ENCODE measurements at places on chromosomes 1 and 21.

- DNase-seq: no peak
Observed at GRCh38 chr1:12215118-12215961, 14.5 kb upstream of the VPS13D start.

- no peak for DNase-seq
Observed at GRCh38 chr1:64841330-64842065, 96.6 kb downstream of the RAVER2 start.

DNA sequence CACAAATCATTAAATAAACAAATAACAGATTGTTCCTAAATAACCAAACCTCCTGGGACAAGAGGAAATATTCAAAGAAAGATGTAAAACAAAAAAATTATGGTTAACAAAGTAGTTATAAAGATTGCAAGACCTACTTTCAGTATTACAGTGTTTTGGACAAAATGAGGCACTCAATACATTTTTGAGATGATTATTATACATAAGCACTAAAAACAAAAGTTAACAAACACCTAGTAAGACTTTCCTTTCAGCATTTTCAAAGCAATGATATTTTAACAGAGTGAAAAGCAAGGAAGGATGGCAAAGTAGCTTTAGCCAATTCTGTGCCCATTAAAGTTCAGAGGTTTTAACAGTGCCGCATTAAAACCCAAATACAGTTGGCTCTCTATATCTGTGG lies 17.2 kb downstream of the OMA1 start:
- no peak for DNase-seq

DNA sequence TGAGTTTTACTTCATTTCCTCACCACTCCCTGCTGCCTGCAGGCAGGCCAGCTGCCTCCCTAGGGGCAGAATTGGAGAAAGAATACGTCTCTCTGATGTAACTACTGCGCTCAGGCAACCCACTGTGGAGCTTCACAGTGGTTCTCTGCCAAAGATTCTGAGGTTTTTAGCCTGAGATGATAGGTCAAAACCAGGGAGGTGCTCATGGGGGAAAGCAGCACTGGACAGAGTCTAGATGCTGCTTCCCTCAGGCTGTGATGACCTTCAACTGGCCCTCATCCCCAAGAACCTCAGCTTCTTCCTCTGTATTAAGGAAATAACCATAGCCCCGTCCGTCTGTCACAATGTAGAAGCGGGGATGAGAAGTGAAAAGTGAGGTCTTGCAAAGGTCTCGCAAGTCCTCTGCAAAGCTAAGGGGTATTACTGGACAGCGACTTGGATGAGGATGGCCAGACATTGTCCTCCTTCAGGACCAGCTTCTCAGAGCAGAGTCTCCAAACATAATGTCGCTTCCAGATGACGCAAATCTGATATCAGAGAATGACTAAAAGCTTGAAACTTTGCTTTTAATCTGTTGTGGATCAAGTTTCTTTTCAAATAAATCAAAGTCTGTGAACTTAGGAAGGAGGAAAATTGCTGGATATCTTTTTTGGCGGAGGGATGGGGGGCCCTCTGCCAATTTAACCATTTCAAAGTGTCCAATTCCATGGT lies 65.9 kb upstream of the ATP5PO start:
- DNase-seq: no peak

DNA sequence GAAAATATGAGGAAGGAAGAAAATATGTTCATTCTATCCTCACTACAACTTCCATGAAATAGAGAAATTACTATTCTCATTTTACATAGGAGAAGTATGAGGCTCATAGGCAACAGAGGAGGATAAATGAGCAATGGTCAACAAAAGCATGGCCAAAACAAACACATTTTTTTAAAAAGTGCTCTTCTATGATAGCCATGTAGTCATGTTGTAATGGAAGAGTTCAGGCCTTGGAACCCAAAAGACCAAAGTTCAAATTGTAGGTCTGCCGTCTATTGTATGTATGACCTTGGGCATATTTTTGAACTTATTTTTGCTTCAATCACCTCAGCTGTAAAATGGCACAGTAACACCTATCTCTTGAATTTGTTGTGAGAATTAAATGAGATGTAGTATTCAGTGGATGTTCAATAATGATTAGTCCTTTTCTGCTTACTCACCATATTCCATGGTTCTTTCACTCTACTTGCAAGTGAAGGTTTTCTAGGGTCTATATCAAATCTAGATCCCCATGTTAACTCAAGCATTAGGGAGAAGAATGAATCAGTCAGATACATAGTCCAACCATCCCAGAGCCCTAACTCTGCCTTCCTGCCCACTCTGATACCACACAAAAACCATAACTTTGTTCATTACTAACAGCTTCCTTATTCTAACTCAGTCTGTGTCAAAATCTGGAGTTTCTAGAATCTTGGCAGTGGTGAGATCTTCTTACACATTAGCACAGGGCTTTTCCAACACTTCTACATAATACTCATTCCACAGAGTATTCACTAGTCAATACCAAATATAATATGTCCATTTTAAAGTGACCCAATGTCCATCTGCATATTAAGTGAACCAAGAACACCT lies 353.2 kb downstream of the PLPP3 start:
- DNase-seq: no peak

GRCh38 chr1:180644526-180645192 lies 12.8 kb downstream of the XPR1 start:
- no peak for DNase-seq

DNA sequence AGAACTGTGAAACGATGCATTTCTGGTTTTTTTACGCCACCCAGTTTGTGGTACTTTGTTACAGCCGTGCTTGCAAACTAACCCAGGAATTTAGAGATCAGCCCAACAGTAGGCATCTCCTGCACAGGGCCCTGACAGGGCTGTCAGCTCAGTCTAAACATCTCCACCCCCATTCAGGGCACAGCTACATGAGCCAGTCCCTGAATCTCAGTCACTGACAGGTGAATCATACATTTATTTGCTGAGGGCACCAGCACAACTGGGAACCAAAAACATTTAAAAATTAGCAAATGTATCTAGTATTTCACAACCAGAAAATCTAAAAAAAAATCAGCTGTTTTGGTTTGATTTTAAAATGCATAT lies 30.7 kb downstream of the PRDX6 start:
- no peak for DNase-seq

DNA sequence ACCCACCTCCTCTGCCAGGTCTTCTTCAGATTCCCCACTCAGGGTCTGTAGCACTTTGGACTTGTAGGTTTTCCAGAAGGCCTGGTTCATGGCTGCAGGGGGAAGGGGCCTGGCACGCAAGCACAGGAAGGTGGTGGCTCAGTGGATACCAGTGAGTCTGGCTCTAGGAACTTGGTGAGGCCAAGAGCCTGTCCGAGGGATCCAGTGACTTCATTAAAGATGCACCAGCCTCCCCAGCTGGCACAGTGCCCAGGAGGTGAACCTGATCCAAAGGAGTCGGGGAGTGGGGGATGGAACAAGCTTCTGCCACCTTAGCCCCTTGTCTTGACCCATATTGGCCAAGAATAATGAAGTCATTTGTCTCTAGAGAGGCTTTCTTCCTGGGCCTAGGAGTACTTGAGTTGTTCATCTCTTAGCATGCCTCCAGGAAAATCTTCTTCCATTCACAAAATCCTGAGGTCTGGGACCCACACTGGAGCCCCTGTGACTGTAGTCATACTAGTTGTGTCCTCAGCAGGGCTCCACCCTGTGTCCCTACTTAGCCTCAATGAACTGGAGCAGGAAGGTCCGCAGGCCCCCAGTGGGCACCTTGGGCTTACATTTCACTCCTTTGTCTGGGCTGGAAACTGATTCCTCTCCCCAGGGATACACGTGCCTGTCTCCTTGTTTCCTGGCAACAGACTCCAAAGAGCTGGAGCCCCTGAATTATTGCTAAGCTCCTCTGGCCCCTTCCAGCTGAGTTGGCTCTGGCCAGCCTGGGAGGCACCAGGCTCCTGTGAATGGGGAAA lies at the start of gene C1orf232:
C1orf232 (minus strand) TSS at position 554 of the 788 bp plus-strand sequence; CDS start at position 90, 464 bp downstream.
- no peak for DNase-seq

- peak; percentile 50 for DNase-seq
Observed at GRCh38 chr1:201184307-201185122, 6.1 kb upstream of the IGFN1 start.

DNA sequence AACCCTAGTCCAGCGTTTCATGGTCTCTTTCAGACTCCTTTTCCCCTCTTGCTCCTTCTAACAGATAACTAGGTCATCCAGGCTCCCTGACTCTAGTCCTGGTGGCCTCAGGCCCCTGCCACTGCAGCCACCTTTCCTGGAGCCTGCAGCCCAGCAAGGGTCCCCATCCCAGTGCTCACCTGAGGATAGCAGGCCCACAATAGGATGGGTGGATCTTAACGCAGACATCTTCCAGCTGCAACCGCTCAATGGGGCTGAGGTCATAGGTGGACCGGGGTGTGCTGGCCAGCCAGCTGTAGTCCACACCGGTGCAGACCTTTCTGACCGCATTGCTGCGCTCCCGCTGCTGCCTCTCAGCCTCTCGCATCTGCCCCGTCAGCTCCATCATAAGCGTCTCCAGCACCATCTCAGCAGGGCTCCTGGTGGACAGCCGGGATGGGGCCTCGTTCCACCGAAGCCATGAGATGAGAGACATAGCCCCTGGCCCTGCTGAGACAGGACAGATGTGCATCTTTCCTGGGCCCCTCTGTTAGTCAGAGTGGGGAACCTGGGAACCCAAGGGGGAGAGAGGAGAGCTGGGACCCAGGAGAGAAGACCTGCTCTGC lies 10.9 kb downstream of the RD3 start:
- no peak for DNase-seq

GRCh38 chr1:85550784-85551516 lies 29.6 kb upstream of the CCN1 start:
- no peak for DNase-seq

DNA sequence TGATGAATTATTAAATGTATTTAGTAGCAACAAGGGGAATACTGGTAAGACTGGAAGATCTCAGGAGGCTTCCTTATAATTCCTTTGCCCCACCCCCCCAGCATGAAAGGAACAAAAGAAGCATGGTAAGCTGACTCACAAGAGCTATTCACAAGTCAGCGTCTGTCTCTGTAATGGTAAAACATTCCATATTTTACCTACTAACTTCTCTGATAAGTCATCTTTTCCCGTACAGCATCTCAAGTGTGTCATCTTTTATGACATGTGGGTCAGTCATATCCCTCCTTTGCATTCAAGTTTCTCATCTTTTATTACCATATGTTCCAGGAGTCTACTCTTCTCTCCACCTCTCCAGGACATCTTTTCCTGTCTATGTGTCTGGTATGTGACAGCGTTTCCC lies 241.3 kb downstream of the PLA2G4A start:
- DNase-seq: no peak

GRCh38 chr1:8317647-8318381 lies at the start of gene SLC45A1:
Gene SLC45A1, plus strand, starts transcription at chr1:8318114. Its CDS starts 6,216 bp downstream, at chr1:8324330.
- DNase-seq: peak; percentile 67

DNA sequence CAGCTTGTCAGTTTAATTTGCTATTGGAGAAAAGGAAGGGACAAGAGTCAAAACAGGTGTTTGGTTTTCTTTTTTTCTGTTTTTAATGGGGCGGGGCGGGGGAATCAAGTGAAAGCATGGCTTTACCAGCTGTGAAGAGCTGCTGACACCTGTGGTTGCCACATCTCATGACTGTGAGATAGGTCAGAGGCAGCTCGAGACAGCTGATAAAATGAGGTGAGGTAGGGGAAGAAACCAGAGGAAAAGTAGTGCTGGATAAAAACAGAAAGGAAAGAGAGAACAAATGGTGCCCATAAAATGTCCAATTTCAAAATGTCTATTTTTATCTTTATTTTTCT lies 272.3 kb downstream of the NEGR1 start:
- DNase-seq: no peak

DNA sequence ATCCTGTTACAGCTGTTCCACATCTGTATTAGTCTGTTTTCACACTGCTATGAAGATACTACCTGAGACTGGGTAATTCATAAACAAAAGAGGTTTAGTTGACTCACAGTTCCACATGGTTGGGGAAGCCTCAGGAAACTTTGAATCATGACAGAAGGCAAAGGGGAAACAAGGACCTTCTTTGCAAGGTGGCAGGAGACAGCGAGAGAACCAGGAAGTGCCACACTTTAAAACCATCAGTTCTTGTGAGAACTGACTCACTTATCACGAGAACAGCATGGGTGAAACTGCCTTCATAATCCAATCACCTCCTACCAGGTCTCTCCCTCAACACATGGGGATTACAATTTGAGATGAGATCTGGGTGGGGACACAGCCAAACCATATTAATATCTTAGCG lies 110.3 kb upstream of the TRABD2B start:
- no peak for DNase-seq

GRCh38 chr21:32279377-32279680 lies 480 bp upstream of the MIS18A start:
- DNase-seq: no peak

DNA sequence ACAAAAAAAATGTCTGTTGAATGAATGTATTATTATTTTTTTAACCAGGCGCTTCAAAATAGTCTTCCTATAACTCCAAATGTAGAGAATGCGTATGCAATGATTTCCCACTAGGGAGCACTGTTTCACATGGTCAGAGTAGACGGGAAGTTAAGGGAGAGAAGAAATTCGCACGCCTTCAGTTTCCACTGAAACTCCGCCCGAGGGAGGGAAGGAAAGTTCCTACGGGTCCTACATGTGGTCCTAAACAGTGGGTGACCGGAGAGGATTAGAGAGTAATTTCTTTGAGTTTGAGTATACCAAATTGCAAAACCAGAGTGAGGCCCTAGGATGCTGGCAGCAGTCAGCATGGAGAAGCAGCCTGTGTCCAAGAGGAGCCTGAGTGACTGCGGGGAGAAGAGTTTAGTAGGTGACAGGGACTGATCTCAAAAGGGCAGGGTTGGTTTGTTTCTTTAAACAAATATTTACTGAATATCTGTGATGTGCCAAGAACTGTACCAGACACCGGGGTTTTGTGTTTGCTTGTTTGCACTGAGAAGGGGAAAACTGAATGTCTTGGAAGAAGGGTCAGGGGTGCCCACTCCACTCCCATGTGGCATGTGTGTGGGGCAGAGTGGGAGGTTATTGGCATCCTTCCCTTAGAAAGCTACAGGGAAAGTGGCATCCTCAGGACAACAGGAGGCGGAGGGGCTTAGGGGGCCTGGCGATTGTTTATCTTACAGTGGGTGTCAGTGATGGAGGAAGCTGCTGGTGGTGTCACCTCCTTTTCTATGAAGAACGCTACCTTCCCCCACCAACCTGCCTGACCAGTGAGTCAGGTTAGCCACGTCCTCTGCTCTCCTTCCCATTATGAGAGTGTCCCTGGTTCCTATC lies 22.8 kb downstream of the RNU5D-1 start:
- DNase-seq: no peak

DNA sequence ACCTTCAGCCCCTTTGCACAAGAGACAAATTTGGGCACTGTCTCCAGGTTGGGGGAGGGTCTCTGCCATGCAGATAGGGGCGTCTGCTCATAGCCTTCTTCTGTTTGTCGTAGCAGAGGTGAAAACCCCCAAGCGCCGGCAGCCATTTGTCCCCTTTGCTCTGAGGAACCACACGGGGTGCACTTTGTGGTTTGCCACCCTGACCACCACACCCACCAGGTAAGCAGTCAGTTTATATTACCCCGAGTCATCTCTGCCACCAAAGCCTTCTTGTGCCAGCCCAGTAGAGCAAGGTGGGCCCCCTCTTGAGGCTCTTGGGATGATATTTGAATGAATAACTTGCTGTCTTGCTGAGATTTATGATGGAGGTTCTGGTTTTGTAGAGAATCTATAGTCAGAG lies 111.8 kb downstream of the VPS13D start:
- DNase-seq: no peak

- DNase-seq: no peak
Observed at GRCh38 chr1:56227401-56227800, 352.0 kb downstream of the PLPP3 start.

Measured in 8988T (cell line).